ENCODE measurements at places on chromosomes 2 and 18. TPM values are rescaled to one million over a fixed set of nuclear protein-coding genes. Genes with fewer than 3 reads are reported as not detected.

The IRS1 gene
- total RNA-seq, result 18.2 TPM

The APOB gene
- not detected for total RNA-seq

The ADI1 gene
- 55.6 TPM for total RNA-seq

The IL18R1 gene
- 0.72 TPM for total RNA-seq

The MDH1B gene
- 1.7 TPM for total RNA-seq

The ORC2 gene
- total RNA-seq, result 12.7 TPM

The CYP26B1 gene
- 16.2 TPM for total RNA-seq

The LRRC30 gene
- total RNA-seq, result not detected

The LIPG gene
- 0.32 TPM for total RNA-seq

The IL36B gene
- 0.37 TPM for total RNA-seq

The DSG1 gene
- total RNA-seq, result not detected

The DPYSL5 gene
- total RNA-seq, result 7.5 TPM

The CENPO gene
- total RNA-seq, result 43.1 TPM

The PROKR1 gene
- not detected for total RNA-seq

The RPS27A gene
- 3,964 TPM for total RNA-seq

The GKN2 gene
- 4.3 TPM for total RNA-seq

The TP53I3 gene
- total RNA-seq, result 217 TPM

The GLI2 gene
- total RNA-seq, result 28.5 TPM

The PLGLB1 gene
- total RNA-seq, result not detected

The CTAGE1 gene
- total RNA-seq, result not detected

The TEX44 gene
- total RNA-seq, result not detected

The MAP4K4 gene
- total RNA-seq, result 118 TPM

The PTGR3 gene
- 12.7 TPM for total RNA-seq

The MXD1 gene
- 1.8 TPM for total RNA-seq

Data from A549 treated with ZK216348 at 1 μM for 4 hours (cell line).